ENCODE measurements at places on chromosomes 12 and 14.

- DNase-seq, result no peak
These were observed 210.8 kb downstream of the PCNX1 start for GRCh38 chr14:71117839-71118743.

DNA sequence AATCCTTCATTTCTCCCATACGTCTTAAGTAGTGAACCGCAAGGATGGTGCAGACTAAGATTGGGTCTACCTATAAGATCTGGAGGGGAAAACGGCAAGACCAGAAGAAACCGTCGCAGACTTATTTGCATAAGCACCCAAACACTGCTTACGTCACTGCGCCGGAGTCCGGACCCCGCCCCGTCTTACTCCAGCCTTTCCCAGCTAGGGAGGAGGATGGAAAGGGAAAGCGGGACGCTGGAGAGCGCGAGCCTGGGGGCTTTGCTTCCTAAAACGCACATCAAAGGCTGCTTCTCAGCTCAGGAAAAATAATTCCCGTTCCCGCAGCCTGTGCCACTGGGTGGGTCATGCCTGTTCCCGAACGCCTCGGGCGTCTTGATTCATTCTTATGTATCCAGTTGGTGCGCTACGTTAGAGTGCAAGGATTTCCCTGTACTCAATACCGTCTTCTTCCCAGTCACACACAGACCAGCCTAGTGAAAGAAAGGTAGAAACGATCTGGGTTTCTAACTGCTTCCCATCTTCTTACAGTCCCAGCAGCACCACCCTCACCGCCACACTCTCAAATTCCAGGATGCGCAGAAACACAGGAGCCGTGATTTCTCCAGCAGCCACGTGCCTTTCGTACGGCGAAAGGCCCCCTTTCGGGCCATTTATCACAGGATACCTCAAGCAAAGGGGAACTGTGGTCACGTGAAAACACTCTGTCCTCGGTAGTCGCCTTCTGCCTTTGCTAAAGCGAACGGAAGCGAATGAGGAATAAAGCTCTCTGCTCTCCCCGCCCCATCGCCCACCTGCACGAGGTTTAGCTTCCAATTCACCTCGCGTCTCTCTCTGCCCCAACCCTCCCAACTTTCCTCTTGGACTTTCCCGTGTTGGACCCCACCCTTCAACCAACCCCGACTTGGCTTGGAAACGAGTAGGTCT, 1.1 kb downstream of the SLC6A15 start:
- DNase-seq, result no peak

- DNase-seq, result no peak
These were observed 111.5 kb upstream of the TMPO start for GRCh38 chr12:98403936-98404335.

- no peak for DNase-seq
These were observed 2.3 kb upstream of the MYL2 start for GRCh38 chr12:110922652-110923051.

- peak; percentile 52 for DNase-seq
These were observed 613 bp downstream of the DUSP16 start for GRCh38 chr12:12562016-12562483.

DNA sequence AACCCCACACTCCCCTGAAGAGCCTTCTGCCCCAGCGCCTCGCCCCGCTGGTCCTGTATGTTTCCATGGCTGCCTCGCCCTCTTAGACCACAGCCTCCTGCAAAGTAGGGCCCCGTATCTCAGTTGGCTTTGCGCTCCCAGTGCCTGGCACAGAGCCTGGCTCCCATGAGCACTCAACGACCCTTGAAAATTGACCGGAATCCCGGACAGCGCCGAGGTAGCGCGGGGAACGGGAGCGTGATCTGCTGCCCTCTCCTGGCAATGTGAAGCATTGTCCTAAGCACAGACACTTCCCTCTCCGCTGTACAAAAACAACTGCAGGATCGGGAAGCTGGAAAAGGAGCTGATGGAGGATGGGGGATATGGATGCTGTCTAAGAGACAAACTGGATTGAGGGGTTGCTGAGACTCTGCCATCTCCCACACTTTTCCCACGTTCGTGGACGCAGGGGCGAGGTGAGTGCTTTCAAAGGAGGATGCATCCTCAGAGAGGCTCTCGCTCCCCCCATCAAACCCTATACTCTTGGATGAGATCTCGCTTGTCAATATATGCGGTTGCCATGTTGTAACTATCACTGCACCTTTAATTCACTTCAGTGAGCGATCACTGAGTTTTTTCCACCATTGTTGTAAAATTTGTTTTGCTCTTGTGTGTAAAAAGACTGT, 10.7 kb upstream of the FKBP4 start:
- peak; percentile 75 for DNase-seq

- no peak for DNase-seq
These were observed 324.4 kb downstream of the PDZRN4 start for GRCh38 chr12:41512497-41512896.

- DNase-seq, result no peak
These were observed 92.8 kb downstream of the NINJ2 start for GRCh38 chr12:570435-570920.

DNA sequence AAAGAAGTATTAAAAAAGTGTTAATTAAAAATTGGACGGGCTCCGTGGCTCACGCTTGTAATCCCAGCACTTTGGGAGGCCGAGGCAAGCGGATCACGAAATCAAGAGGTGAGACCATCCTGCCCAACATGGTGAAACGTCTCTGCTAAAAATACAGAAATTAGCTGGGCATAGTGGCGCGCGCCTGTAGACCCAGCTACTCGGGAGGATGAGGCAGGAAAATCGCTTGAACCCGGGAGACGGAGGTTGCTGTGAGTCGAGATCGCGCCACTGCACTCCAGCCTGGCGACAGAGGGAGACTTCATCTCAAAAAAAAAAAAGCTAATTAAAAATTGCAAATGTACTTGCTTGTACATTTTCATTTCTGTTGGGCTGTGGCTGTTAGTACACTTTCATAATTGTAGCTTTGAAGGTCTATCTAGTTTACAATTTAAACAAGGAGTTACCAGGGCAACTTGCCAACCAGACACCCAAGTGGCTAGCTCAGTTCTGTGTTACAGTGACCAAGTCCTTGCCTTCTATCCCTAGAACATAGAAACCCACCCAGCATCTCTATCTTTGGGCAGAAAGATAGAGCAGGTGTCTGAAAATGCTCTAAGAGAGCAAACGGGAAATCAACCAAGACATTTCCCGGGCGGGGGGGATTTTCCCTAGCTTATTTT, 1.2 kb downstream of the COA8 start:
- DNase-seq, result peak; percentile 63

DNA sequence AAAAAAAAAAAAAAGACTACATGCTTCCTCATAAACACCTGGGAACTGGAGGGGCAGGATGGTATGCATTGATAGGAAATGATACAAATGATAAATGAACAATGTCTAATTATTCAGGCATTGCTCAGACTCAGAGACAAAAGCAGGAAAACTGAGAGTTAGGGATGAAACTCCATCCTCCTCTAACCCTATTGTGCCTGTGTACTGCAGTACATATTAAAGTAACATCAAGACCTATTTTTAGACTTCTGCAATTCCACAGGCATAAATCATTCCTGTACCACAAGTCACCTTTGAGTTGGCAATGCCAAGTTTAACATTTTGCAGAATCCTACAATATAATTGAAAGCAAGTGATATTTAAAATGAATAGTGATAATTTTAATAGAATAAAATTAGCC, 156.5 kb upstream of the USP15 start:
- DNase-seq, result peak; percentile 1
